ENCODE measurements at places on chromosomes 1 and 21. TPM values are rescaled to one million over a fixed set of nuclear protein-coding genes. Genes with fewer than 3 reads are reported as not detected.

The TGFB2 gene
- polyA plus RNA-seq: 132 TPM

The PLXNA2 gene
- 23.5 TPM for polyA plus RNA-seq

The RGS7 gene
- 0.50 TPM for polyA plus RNA-seq

The NUDT17 gene
- 8.7 TPM for polyA plus RNA-seq

The SPOCD1 gene
- 0.51 TPM for polyA plus RNA-seq

The MAN1C1 gene
- polyA plus RNA-seq: 12.3 TPM

The GBP7 gene
- 0.25 TPM for polyA plus RNA-seq

The AKR7A3 gene
- 0.86 TPM for polyA plus RNA-seq

The CDC42BPA gene
- 42.7 TPM for polyA plus RNA-seq

The DNASE2B gene
- polyA plus RNA-seq: not detected

The CR1L gene
- 0.44 TPM for polyA plus RNA-seq

The DEPDC1 gene
- polyA plus RNA-seq: 16.0 TPM

The DIO1 gene
- polyA plus RNA-seq: 0.88 TPM

The CHAF1B gene
- 7.7 TPM for polyA plus RNA-seq

The MANEAL gene
- 5.5 TPM for polyA plus RNA-seq

- DNase-seq: no peak
Measured at GRCh38 chr1:3707298-3707938, 44.8 kb upstream of the CCDC27 start.

GRCh38 chr1:9085306-9085940, 16.0 kb upstream of the SLC2A5 start:
- DNase-seq: no peak

- no peak for DNase-seq
Measured at GRCh38 chr1:247266053-247266452, 10.2 kb downstream of the VN1R5 start.

- no peak for DNase-seq
Measured at GRCh38 chr1:44543786-44544185, 130.5 kb downstream of the TMEM53 start.

DNA sequence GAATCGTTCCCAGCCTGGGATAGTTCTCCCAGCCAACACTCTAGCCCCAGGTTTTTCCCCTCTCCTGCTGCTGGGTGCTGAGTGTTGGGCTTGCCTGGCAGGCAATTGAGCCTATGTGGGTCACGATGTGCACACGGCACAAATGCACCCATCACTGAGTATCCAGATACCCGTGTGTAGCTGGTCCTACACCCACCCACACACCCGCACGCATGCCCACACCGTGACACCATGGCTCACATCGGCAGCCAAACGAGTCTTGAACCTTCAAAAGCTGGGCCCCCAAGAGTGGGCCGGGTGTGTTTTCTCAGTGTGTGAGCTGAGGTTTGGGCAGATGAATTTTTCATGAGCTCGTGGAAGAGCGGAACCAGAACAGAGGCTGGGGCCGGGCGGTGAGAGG, 188.5 kb downstream of the GRIK3 start:
- no peak for DNase-seq

GRCh38 chr1:9062021-9062471, 7.4 kb downstream of the SLC2A5 start:
- DNase-seq: no peak

DNA sequence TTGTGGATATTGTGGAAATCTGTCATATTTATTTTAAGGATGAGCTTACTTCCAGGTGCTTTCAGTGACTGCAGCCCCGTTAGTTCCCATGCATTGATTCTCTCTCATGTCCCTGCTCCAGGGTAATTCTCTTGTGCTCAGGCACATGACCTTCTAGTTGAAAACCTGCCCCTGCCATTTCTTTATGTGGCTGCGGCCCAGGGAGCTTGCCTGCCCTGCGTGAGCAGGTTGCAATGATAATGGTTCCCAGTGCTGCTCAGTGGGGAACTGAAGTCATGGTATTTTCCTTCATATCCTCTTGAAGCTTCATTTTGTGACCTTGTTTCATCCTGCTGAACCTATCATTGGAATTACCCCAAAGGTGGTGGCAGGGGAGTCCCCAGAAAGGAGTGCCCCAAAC, 229.8 kb downstream of the DISC1 start:
- DNase-seq: no peak

- DNase-seq: no peak
Measured at GRCh38 chr21:39087238-39088030, 95.8 kb downstream of the PSMG1 start.

- DNase-seq: no peak
Measured at GRCh38 chr1:31234123-31234708, 5.5 kb downstream of the NKAIN1 start.

DNA sequence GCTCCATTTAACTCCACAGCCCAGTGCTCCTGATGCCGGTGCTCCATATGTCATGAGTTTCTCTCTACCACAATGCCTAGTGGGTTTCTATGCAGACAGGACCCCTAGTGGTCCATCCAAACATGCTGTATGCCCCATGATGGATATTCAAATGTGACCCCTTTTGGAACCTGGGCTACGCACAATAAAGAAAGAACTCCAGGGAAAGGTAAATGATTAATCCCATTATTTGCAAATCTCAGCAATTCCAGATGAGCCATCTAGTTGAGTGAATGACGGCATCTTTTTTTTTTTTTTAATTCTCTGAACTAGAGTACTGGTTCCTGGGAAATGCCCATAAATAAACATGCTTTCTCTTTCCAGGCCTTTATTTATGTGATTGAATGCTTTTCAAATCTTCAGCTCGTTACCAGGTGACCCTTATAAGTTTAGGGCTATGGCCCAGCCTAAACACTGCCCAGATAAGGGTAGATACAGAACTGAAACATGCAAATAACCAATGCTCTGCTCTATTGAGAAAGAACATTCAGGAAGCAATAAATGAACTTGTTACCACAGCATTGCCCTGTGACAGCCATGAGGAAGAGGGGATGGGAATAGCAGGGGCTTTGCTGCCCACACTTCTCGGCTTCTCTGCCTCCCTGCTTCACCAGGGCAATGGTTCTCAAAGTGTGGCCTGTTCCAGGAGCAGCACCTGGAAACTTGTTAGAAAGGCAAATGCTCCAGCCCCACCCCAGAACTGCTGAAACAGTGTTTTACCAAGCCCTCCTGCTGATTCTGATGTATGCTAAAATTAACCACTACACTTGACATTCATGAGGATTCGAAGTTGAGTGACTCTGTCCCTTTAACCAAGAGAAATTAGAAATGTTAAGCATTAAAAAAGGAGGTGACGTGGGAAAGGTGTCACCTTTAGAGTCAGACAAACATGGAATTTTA, 151.7 kb downstream of the SEC16B start:
- no peak for DNase-seq

GRCh38 chr1:115450501-115451040, 112.5 kb upstream of the NGF start:
- no peak for DNase-seq

- DNase-seq: no peak
Measured at GRCh38 chr1:32984455-32985171, 20.0 kb upstream of the RNF19B start.

- DNase-seq: no peak
Measured at GRCh38 chr1:240599299-240599698, 12.7 kb downstream of the GREM2 start.

DNA sequence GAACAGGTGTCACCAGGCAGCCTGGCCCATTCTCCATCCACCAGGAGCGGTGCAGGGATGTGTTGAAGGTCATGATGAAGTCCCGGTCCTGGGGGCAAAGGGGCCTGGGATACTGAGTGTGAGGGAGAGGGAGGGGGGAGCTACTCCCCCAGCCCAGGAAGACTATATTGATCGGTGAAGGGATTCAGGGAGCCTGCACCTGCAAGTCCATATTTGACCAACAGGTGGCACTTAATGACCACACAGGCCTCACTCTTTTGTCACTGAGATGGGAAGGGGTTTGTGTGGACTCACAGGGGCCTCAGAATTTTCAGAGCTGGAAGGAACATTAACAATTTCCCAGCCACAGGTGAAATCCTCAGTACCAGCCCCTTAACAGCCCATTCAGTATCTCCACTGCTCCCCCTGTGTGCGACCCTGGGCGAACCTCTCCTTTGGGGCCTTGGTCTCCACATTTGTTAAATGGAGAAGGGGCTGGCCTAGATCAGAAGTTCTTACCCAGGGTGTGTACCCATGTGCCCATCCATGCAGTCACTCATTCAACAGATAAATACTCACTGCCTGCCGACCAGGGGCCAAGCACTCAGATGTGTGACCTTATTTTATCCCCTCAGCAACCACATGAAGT, 55.6 kb downstream of the NKAIN1 start:
- DNase-seq: no peak
